Activated naive CD4-positive, alpha-beta T cell treated with anti-CD3 and anti-CD28 coated beads for 36 hours (primary cell): ENCODE measurements at places on chromosomes 2 and 18. TPM values are rescaled to one million over a fixed set of nuclear protein-coding genes. Genes with fewer than 3 reads are reported as not detected.

MROH2A gene
- total RNA-seq = not detected

STRADB gene
- 17.6 TPM for total RNA-seq

SGPP2 gene
- 7.0 TPM for total RNA-seq

FIGN gene
- not detected for total RNA-seq
